ENCODE measurements at places on chromosomes 3 and 15.
A peak's percentile ranks its signal among the peaks of the same experiment; 100 is the strongest.

GRCh38 chr3:170368921-170369320, 11.4 kb downstream of the SKIL start:
- no peak for DNase-seq

- DNase-seq = no peak
These were observed 134.6 kb downstream of the SLC25A26 start for GRCh38 chr3:66355394-66355793.

DNA sequence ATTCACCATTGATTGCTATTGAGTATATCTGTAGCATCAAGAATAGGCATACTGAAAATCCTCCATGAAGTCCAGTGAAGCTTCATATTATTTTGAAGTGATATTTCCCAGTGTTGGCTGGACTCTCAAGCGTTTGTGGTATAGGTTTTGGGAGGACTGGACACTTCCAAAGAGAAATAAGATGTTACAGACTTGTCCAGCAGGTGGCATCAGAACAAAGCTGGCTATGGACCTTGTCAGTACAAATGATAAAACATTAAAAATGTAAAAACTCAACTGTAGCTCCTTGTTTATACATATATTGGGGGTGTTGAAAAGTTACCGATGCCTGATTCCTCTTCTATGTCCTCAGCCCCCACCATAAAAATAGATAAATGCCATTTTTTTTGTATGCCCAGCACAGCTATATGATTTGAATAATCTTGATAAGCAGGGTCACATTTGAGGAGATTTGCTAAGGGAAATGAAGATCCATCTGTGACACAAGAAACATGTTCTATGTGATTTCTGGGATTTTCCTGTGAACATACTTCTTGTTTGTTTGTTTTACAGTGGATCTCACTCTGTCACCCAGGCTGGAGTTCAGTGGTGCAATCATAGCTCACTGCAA, 54.5 kb upstream of the GOLGA6B start:
- peak; percentile 14 for DNase-seq

- no peak for DNase-seq
These were observed 180.2 kb upstream of the CBLB start for GRCh38 chr3:106048946-106049481.

- DNase-seq = no peak
These were observed 91.9 kb upstream of the NSMCE3 start for GRCh38 chr15:29361560-29361959.

DNA sequence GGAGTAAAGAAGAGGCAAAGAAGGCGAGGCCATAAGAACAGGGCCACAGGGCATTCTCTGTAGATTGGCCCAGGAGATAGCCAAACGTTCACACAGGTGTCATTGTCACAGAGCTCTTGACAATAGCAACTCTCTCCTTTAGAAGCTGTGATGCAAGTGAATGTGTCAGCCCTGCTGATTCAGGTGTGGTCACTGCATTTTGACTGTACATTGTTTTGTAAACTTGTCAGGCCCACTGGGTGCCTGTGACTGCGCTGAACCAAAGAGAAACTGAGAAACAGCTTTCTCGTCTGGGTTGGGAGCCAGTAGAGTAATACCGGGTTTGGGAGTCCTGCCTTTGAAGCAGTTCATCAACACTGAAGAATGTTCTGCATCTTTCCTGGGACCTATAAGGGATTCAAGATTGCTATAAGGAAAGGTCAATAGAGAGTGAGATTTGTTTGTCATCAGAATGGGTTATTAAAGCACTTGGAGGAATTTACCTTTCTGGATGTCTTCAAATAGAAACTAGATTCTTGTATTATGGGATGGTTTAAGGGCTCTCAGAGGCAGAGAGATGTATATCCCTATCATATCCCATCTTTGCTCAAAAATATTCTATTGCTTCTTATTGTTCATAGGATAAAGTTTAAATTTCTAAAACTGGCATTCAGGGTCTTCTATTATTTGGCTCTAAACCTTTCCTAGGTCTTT, 45.4 kb downstream of the TMEM45A start:
- DNase-seq = peak; percentile 23

DNA sequence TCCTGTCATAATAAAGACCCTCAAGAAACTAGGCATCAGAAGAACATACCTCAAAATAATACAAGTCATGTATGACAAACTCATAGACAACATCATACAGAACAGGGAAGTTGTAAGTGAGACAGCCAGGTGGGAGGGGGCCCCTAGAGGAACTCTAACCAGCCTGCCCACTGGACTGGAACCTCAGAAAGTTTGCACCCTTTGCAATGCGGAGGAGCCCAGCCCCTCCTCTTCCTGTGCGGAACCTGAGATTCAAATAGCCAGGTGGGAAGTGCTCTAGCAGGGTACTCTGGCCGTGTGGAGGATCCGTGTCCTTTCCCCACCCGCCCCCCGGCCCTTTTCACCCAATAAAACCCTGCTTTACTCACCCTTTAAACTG, 387.0 kb upstream of the CBLB start:
- no peak for DNase-seq

- no peak for DNase-seq
These were observed 1.5 kb downstream of the UBE2Q2 start for GRCh38 chr15:75844629-75845335.

Data from activated T-cell treated with anti-CD3 and anti-CD28 coated beads, Interleukin-2, amount 50 U/mL, for 72 hours (primary cell).